ENCODE measurements at places on chromosomes 3 and 15.

- peak; percentile 34 for DNase-seq
Measured at GRCh38 chr3:149599236-149599635, 58.6 kb downstream of the WWTR1 start.

- DNase-seq, result no peak
Measured at GRCh38 chr3:127834771-127835170, 12.5 kb upstream of the MGLL start.

DNA sequence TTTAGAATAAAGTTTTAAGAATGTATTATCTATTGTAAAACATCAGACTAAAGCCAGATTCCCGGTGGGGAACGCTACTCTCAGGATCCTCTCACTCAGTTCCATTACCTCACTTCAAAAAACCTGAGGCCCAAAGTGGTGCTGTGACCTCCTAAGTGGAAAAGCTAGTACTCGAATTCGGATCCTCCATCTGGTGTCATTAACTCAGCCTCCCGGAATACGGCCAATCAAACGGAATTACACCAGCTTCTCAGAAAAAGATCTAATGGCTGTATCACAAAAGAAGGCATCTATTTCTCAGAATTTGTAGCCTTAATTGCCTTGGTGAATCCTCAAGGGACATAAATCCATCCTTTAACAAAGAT is 627 bp downstream of the ACAD11 start:
- no peak for DNase-seq

DNA sequence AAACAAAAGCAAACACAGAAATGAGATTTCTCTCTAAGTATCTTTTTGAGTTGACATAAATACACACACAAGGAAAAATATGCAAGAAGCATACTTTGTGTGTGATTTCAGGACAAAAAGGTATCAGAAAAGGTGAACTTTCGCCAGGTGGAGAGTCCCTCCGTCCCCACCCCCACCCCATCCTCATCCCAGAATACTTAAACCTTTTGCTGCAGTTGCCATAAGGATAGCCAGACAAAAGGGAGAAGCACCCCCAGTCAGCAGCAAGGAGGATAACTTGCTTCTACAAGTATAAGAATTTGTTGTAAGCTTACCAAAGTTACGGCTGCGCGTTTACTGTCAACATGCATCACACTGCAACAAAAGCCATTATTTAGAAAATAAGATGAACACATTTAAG is 10.3 kb downstream of the FOXP1 start:
- DNase-seq, result no peak

GRCh38 chr3:86554383-86554782 is 436.6 kb downstream of the VGLL3 start:
- DNase-seq, result no peak
